SHP77 (cell line): ENCODE measurements at places on chromosomes 3 and 15.

- DNase-seq, result no peak
Measured at GRCh38 chr3:121957674-121958415, 63.6 kb downstream of the SLC15A2 start.

- DNase-seq, result peak; percentile 58
Measured at GRCh38 chr3:189260556-189261493, 89.1 kb downstream of the TPRG1 start.

DNA sequence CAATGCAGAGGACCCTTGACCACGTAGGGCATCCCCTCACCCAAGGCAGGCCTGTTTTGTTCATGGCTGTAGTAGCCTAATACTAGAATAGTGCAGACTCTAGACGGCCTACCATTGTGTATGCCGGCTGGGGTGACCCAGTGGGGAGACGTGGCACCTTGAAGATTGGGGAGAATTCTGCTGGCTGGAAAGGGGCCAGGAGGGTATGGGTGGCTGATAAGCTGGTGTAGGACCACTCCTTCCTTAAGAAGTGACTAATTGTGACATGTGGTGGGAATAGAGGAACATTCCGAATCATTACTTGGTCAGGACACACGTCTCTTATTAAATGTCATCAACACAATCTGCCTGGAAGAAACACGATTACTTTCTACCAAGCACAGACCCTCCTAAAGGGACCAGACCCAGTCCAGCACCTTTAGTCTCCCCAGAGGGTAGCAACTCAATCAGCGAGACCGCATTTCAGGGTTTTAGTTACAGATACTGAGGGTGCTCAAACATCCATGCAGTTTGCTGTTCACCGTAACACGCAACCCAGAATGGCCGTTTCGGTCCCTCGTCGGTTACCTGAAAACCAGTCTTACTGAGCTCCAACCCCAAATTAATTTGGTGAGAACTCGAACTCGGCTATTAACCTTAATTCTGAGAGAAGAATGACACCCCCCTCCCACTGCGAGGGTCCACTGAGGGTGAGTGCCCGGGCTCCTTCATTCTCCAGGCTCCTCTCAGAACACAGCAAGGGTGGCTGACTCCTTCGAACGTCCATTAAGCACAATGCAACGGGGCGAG lies 1.6 kb upstream of the KLF13 start:
- DNase-seq, result no peak

DNA sequence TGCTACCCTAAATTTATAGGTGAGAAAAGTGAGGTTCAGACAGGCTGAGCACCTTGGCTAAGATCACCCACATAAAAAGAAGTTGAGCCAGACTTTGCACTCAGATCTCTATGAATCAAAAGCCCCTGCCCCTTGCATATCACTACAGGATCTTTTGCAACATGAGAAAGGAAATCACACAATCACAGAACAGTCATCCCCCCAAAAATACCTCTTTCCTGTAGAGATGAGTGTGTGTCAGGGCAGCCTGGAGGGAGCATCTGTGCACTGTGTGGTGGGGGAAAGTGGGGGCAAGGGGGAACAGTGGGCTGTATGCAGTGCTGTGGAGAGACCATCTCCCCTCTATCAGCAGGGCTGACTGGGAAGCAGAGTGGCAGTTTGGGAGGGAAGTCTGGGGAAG lies 46.6 kb downstream of the EPHB3 start:
- no peak for DNase-seq

GRCh38 chr3:194046995-194047645 lies 88.8 kb upstream of the HES1 start:
- DNase-seq, result peak; percentile 69
